ENCODE measurements at places on chromosomes 7 and 10.

GRCh38 chr7:7251742-7252141 is 69.4 kb downstream of the C1GALT1 start:
- no peak for DNase-seq

DNA sequence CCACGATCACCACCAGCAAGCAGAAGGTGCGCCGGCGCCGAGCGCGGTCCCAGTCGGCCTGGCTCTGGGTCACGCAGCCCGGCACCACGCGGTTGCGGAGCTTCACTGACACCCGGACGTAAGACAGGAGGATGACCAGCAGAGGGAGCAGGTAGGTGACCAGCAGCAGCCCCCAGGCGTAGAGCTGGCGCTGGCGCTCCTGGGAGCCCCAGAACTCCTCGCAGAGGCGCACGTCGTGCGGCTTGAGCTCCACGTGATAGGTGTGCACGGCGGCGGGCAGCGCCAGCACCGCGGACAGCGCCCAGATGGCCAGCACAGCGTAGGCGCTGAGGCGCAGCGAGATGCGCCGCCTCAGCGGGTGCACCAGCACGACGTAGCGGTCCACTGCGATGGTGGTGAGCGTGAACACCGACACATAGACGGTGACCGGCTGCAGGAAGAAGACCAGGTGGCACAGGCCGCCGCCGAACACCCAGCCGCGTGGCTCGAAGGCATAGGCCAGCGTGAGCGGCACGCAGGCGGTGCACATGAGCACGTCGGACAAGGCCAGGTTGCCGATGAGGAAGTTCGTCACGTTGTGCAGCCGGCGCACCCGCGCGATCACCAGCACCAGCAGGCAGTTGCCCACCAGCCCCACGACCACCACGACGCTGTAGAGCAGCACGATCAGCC is 920 bp downstream of the PRLHR start:
- no peak for DNase-seq

DNA sequence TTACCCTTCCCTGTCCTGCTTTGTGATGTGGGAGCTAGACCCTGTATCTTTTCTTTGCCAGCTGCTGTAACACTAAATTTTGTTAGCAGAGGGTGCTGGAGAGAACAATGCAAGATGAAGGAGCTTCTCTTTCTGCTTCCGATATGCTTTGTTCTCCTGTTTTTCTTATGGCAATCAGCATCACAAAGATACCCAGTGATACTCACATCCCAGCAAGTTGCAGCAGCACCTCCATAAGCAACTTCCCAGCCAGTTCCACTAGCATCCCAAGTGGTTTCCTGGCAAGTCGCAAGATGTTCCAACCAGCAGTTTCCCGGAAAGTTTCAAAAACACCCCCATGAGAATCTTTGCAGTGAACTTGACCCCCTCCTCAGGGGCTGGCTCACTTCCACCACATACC is 148.6 kb downstream of the IMMP2L start:
- DNase-seq, result no peak

GRCh38 chr7:28280516-28280915 is 99.9 kb upstream of the JAZF1 start:
- DNase-seq, result no peak

GRCh38 chr7:32936689-32937088 is 20.6 kb upstream of the FKBP9 start:
- no peak for DNase-seq

- no peak for DNase-seq
Measured at GRCh38 chr7:33355386-33355785, 226.0 kb downstream of the BBS9 start.

DNA sequence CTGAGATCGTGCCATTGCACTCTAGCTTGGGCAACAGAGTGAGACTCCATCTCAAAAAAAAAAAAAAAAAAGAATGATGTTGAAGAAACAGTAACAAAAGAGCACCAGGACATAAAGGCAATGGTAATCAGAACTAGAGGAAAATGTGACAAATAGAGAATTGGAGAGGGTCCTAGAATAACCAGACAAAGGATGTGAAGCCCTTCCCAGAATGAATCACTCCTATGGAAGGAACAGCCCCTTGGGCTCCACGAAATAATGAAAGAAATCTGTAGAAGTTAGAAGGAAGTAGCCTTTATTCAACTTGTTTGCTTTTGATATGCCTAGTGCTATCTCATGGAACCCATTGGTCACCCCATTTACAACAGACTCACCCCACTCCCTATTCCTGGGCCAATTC is 169.2 kb downstream of the SUGCT start:
- DNase-seq, result no peak

- no peak for DNase-seq
Measured at GRCh38 chr10:102283488-102283887, 38.2 kb downstream of the GBF1 start.

GRCh38 chr10:44161184-44161583 is 223.7 kb downstream of the CXCL12 start:
- no peak for DNase-seq

- DNase-seq, result peak; percentile 64
Measured at GRCh38 chr10:71270301-71271220, 48.5 kb upstream of the SLC29A3 start.

- DNase-seq, result no peak
Measured at GRCh38 chr10:122465401-122466040, 4.2 kb downstream of the HTRA1 start.

DNA sequence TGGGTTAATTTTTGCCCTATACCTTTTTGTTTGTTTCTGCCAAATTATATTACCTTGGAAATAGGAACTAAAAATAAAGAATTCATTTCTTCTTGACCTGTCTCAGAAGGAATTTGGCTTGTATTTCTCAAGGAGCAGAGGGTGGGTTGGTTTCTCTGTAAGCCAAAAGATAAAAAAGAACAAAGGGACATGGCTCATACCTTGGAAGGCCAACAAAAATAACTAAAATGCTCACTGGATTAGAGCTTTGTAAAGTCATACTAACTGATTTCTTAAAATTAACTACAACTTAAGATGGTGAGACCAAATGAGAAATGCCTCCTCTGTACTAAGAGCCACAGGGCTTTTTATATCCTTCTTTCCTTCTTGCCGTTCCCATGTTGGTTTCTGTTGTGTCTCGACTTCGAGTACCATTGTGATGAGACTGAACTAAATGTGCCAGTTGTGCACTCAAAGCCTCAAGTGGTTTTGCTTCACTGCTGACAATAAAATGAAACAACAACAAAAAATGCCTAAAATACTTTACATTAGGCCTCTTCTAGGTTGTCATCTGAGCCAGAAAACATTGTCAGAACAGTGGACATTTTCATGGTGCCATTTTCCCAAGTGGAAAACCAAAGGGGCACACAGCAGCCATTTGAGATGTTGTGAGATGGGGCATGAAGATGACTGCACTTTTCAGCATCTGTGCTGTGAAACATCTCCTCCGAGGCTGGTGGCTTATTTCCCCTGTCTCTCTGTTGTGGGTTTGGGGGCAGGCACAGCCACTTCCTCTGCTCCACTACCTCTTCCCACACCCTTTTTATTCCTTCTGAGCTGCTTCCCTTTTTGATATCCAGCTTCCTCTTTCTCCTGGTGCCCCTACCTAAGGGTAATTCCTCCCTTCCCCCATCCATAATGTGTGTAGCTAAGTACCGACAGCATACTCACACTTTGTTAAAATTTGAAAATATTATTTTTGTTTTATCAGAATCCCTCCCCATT is 51.8 kb upstream of the AGR3 start:
- DNase-seq, result no peak

GRCh38 chr7:132836746-132837145 is 245.1 kb downstream of the CHCHD3 start:
- no peak for DNase-seq

GRCh38 chr10:22420787-22421517 is 75.7 kb downstream of the SPAG6 start:
- no peak for DNase-seq

GRCh38 chr10:60914690-60915141 is 29.3 kb downstream of the RHOBTB1 start:
- DNase-seq, result no peak

GRCh38 chr7:23043441-23043840 is 29.5 kb upstream of the HYCC1 start:
- no peak for DNase-seq

DNA sequence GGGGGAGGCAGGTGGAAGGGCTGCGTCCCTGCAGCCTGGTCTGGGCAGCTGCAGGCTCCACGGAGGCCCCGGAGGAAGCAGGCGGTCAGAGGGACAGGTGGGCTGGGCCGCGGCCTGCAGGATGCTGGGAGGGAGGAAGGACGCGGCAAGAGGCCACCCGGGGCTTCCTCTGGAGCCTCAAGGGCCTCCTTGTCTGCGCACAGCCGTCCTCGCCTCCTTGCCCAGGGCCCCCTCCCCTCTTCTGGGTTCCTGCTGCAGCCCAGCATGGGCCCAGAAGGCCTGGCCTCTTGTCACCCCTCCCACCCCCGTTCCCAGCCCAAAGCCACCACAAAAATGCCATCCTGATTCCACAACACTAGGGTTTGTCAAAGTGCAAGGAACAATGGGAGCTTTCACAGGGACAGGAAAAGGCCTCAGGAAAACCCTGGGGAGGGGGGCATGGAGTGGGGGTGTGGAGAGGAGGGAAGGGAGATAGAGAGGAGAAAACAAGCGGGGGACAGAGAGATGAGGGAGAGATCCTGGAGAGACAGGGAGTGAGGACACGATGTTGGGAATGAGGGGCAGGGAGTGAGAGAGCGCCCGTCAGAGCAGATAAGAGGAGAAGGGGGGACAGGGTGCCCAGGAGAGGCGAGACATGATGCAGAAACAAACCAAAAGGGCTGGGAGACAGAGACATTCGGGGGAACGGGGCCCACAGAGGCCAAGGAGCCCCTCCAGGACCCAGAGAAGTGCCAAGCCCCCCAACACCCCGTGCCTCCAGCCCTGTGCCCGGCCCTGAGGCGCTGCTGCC is 41.8 kb downstream of the ZCCHC24 start:
- peak; percentile 82 for DNase-seq

DNA sequence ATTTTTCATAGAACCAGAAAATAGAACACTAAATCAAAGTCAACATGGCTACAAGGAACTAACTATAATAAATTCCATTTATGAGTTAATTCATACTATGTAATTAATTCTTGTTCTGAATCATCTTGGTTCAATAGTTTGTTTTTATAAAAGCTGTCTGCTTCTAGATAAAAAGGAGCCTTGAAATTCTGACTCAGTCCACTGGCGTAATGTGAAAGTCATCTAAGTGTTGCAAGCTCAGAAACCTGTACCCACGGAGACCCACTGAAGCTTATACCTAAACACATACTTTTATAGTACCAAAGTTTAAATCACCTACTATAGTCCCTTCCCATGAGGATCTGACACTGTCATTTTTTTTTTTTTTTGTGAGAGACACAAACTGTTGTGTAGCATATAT is 489.4 kb downstream of the SEMA3D start:
- DNase-seq, result no peak

All from Right ventricle myocardium inferior (tissue), 1 donor.